ENCODE measurements at places on chromosomes 1 and 21.
A peak's percentile ranks its signal among the peaks of the same experiment; 100 is the strongest.

DNA sequence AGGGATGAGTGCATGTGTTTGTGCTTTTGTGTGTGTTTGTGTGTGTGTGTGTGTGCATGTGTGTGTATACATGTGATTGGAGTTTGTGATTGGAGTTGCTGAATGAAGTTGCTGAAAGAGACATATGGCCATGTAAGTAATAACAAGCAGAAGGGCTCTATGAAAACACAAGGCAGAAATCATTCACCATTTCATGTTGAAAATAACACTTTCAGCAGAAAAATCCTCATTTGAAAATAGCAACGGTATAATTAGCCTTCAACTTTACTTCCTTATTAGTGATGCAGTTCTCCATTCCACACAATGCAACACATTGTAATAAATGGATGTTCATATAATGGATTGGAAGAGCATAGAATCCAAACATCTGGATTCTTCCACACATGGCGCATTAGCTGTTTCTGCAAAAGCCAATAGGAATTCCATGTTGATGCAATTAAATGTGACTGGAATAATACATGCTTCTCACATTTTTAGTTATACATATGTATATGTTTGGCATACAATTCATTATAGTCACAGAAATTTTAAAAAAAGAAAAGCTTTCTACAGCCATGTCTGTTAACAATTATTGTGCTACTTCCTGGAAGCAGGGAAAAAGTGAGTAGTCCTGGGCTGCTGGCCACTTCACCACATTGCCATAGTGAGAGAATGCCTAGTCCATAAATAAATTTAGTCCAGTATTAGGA lies 538.0 kb downstream of the LTN1 start:
- no peak for DNase-seq

DNA sequence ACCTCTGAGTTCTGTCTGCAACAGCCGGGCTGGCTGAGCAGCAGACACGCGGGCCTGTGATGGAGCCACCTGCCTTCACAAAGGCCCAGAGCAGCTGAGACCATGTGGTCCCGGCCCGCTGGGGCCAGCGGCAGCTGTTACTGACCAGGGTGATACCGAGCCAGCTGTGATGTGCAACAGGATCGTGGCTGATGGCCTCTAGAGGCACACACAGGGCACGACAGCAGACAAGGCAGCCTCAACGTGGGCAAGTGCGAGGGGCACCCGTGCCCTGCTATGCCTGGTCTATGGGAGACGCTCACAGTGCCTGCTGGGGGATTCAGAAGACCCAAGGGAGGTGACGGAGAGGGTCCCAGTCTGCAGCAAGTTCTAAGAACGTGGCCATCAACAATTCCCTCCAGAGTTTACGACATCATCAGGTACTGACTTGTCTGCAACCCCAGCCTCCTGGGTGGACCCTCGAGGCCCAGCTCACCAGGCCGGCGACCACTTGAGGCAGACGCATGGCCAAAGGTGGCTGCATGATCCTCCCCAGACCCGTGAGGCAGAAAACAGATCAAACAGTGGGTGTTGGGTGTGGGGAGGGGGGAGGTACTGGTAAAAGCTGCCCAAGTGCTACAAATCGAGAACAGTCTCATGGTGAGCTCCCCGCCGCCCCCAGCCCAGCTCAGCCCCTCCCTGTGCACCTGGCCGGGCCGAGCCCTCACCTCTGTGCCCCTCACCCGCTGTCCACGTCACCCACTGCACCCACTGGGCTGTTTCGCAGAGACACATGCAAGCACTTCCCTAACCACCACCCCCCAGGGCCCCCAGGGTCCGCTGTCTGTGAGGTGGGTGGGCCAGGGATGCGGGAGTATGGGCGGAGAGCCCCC lies 6.0 kb downstream of the POFUT2 start:
- DNase-seq: no peak

DNA sequence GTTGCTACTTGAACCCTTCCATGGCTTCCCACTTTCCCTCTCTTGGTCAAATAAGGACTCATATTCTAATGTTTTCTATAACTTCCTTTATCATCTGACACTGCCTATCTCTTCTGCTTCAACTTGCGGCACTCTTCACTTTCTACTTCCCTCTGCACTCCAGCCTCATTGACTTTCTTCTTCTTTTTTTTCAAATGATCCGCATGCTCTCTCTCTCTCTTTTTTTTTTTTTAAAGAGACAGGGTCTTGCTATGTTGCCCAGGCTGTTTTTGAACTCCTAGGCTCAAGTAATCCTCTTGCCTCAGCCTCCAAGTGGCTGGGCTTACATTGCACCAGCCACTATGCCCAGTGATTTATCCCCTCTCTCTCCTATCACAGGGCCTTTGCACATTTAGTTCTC lies 7.3 kb upstream of the IL10 start:
- DNase-seq: no peak

GRCh38 chr21:21860888-21861287 lies 862.7 kb downstream of the NCAM2 start:
- no peak for DNase-seq

DNA sequence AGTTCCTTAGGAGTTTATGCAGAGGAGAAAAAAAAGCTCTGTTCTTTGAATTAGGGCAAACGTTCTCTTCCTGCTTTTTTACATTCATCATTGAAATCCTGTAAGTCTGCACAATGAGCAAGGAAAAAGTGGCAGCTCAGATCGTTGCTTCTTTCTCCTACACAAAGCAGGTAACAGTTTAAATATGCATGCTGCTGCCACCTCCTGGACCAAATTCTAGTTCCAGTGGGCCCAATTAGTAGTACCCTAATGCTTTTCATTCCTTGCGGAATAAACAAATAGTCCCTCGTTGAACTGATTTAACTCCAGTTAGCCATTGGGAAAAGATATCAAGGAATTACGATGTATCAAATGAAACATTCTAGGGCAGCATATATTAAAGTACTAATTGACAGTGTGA lies 20.1 kb downstream of the YTHDF2 start:
- no peak for DNase-seq

- DNase-seq: no peak
These were observed 128.1 kb downstream of the HHAT start for GRCh38 chr1:210456731-210457255.

GRCh38 chr1:91797164-91797563 lies 88.8 kb downstream of the TGFBR3 start:
- DNase-seq: no peak

DNA sequence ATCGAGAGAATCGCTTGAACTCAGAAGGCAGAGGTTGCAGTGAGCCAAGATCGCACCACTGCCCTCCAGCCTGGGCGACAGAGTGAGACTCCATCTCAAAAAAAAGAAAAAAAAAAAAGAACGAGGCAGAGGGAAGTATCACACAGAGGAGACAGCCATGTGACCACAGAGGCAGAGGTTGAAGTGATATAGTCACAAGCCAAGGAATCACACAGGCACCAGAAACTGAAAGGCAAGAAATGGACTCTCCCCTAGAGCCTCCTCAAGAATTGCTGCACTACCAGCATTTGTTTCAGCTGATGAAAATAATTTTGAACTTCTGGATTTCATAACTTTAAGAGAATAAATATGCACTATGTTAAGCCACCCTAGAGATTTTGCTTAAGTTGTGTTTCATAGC lies 459.6 kb downstream of the PTPRC start:
- no peak for DNase-seq

GRCh38 chr1:198270273-198270828 lies 113.6 kb downstream of the NEK7 start:
- DNase-seq: no peak

DNA sequence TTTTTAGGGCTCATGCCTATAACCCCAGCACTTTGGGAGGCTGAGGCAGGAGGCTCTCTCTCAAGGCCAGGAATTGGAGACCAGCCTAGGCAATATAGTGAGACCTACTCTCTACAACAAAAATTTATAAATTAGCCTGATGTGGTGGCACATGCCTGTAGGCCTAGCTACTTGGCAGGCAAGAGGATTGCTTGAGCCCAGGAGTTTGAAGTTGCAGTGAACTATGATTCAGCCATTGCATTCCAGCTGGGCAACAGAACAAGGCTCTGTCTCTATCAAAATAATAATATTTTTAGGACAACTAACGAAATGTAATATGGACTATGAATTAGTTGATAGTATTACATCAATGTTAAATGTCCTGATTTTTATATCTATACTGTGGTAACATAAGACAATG lies 68.8 kb upstream of the ARID1A start:
- DNase-seq: no peak

DNA sequence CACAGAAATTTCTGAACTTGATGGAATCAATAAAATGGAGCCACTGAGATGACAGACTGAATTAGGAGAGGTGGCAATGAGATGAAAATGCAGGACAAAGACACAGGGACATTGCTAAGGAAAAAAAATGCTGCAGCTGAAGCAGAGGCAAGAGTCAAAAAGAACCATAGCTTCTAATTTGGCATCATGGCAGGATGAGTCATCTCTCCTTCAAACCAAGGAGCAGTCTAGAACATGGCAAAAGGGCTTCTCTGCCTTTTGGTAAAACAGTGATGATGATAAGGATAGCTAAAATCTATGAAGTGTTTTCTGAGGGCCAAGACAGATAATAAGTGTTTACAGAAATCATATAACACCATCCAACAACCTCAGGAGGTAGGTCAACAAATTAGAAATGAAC lies 16.8 kb downstream of the SLC19A2 start:
- DNase-seq: no peak

- no peak for DNase-seq
These were observed 420.8 kb downstream of the NPHP4 start for GRCh38 chr1:5571438-5571837.

DNA sequence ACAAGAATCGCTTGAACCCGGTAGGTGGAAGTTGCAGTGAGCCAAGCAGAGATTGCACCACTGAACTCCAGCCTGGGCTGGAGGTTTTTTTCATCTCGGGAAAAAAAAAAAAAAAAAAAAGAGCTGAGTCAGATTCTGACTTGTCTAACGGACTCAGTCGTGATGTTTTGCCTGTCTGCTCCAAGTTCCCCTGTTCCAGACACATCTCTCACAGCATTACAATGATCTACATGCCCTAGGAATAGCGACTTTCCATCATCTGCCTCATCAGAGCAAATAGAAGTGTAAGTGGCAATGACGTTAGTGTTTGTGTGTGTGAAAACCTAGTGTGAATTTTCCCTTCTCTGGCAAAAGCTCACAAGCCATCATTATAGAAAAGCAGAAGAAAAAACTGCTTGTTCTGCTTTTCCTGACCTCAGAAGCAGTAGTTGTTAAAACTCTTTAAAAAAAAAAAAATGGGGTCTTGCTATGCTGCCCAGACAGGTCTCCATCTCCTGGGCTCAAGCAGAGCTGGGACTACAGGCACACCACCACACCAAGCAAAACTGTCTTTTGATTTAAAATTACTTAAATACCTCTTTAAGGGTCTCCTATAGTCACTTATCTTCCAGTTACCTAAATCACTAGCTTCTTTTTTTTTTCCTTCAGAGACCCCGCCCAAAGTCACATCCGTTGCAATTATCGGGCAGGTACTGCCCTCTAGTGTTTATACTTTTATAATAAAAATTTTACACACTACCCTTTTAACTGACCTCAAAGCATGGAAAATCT lies 37.3 kb downstream of the PLEKHO1 start:
- DNase-seq: no peak

GRCh38 chr1:67465375-67465774 lies 35.2 kb upstream of the SERBP1 start:
- no peak for DNase-seq

DNA sequence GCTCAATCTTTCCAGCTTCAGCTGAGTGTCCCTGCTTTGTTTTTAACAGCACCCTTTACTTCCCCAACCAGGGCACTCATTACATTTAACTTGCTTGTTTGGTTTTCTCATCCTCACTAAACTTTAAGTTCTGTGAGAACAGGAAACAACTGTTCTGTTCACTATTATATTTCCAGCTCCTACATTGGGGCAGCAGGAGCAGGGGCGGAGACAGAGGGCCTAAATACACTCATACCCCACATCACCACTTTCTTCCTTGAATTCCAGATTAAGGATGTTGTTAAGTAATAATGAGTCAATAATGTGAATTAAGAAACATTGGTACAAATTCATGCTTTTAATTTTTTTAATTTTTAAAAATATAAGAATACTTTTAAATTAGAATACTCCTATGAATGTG lies 6.0 kb downstream of the DRAM2 start:
- no peak for DNase-seq

DNA sequence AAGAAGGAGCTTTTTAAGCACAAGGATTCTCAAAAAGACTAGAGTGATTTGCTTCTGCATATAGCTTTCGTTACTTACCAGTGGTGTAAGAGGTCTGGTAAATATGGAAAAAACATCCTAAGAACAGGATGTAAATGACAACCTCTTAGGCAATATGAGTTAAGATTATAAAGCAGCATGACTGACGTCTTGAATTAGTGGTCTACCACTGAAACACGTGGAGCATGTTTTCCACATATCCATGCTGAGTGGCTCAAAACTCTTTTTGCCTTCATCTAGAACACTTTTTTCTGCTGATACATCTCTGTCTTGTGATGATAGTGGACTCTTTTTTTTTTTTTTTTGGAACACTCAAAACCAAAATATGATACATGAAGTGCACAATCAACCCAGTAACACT lies 44.6 kb downstream of the RCAN1 start:
- no peak for DNase-seq

- peak; percentile 8 for DNase-seq
These were observed 37.3 kb downstream of the CHAF1B start for GRCh38 chr21:36422279-36423098.

GRCh38 chr1:185987611-185988321 lies 253.6 kb downstream of the HMCN1 start:
- no peak for DNase-seq

DNA sequence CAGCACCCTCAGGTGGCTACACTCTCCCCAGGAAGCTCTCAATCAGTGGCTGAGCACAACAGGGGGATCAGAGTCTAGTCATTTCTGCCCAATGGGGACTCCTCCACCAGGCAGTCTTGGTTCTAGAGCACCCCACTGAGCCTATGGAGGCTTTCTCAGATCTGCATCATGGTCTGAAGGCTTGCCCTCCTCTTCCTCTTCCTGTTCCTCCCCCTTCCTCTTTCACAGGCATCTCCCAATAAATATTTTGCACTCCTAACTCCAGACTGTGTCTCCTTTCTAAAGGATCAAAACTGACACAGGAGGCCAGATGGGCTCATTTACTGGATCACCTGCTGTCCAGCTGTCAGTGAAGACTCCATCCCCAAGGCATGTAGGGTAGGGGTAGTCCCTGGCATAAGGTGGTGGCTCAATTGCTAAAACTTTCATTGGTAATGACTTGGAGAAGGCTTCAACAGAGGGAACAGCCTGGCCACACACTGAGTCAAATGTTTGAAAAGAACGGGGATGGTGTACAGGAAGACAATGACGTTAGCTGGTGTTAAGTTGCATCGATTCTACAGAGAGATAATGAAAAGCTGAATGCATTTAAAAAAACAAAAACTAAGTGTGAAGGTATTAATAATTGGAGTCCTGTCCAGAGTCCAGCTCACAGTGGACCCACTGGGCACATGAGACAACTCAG lies 84.2 kb upstream of the SLC2A1 start:
- DNase-seq: no peak

GRCh38 chr1:57976216-57976615 lies 552.4 kb upstream of the DAB1 start:
- DNase-seq: no peak

- no peak for DNase-seq
These were observed 16.7 kb upstream of the ACTRT2 start for GRCh38 chr1:3004285-3005205.

GRCh38 chr1:211609120-211610024 lies 30.4 kb upstream of the SLC30A1 start:
- DNase-seq: no peak

GRCh38 chr1:156491151-156491949 lies 9.2 kb downstream of the MEF2D start:
- no peak for DNase-seq
